ENCODE measurements at places on chromosomes 11 and 22. TPM values are rescaled to one million over a fixed set of nuclear protein-coding genes. Genes with fewer than 3 reads are reported as not detected.

GRCh38 chr11:59899532-59899931, 20.9 kb downstream of the OOSP3 start:
- no peak for DNase-seq

- no peak for DNase-seq
Measured at GRCh38 chr11:2387266-2387987, 10.3 kb downstream of the CD81 start.

DNA sequence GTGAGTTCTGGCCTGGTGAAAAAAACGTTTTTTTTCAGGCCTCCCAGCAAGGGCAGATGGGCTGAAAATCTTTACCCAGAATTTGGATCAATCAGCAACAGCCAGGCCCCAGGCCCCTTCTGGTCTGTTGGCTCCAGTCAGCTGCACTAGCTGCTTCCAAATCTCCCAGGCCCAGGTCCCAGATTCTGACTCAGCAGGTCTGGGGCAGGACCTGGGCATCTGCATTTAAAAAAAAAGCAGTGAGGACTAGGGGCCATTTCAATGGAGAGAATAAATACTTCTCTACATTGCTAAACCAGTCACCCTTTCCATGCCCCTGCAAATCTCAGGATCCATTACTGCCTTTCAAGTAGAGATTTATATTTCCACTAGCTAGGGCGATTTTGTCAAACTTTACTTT, 4.3 kb downstream of the SLC15A3 start:
- DNase-seq = no peak

- DNase-seq = no peak
Measured at GRCh38 chr22:37476389-37477329, 9.5 kb downstream of the MFNG start.

FOLR1 gene
- total RNA-seq = 0.49 TPM

- DNase-seq = no peak
Measured at GRCh38 chr11:130847517-130847916, 68.8 kb downstream of the SNX19 start.

GRCh38 chr22:49377306-49377705, 450.4 kb downstream of the BRD1 start:
- no peak for DNase-seq

- DNase-seq = no peak
Measured at GRCh38 chr22:42960531-42961399, 54.2 kb downstream of the PACSIN2 start.

DNA sequence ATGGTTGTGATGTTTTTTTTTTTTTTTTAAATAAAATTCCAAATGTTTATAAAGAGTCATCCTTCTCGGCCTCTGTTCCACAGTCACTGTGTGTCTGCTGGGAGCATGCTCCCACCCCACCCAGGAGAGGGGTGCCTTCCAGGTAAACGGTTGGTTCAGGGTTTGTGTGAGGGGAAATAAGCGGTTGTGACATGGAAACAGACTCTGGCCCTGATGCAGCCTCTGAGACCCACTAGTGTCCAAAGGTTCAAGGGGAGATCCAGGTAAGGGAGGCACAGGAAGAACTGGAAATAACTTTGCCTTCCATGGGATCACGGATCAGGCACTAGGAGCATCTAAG, 6.0 kb upstream of the GAS2L1 start:
- no peak for DNase-seq

- no peak for DNase-seq
Measured at GRCh38 chr22:39900306-39901227, at the start of gene GRAP2. Gene GRAP2 (plus strand): TSS chr22:39901084. CDS start chr22:39947107, 46,023 bp downstream.

DNA sequence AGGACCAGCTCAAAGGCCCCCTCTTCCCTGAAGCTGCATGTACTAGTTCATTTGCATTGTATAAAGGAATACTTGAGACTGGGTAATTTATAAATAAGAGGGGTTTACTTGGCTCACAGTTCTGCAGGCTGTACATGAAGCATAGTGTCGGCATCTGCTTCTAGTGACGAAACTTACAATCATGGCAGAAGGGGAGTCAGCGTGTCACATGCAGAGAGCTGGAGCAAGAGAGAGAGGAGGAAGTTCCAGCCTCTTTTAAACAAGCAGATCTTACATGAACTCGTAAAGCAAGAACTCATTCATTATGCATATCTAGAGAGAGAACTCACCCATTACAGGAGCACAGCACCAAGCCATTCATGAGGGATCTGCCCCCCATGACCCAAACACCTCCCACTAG, 7.1 kb upstream of the HMGXB4 start:
- DNase-seq = no peak

- DNase-seq = no peak
Measured at GRCh38 chr11:33970984-33971466, 79.1 kb upstream of the LMO2 start.

DNA sequence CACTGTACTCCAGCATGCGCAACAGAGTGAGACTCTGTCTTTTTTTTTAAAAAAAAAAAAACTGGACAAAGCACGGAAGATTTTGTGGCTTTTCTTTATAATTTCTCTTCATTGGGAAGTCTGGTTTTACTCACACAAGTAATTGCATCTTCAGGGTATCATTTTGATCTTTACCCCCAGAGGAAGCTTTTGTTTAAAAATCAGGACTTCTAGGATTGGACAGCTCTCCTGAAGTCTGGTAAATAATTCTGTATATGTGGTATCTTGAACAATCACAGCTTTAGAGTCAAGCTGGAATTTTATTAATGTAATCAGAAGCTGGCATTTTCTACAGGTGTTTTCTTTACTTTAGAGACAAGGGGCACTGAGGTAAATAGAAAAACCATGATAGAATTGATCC, 208.1 kb upstream of the NARS2 start:
- no peak for DNase-seq

RIN1 gene
- total RNA-seq = 1.0 TPM

OR4D11 gene
- total RNA-seq = not detected

Measured in left ventricle myocardium inferior (tissue), 1 donor.